Stimulated activated CD8-positive, alpha-beta memory T cell treated with anti-CD3 and anti-CD28 coated beads, Interleukin-7, amount 100 ng/mL, for 4 hours (primary cell): ENCODE measurements at places on chromosomes 5 and 9.

GRCh38 chr5:150394131-150394530 lies 18.6 kb downstream of the CD74 start:
- DNase-seq, result no peak

DNA sequence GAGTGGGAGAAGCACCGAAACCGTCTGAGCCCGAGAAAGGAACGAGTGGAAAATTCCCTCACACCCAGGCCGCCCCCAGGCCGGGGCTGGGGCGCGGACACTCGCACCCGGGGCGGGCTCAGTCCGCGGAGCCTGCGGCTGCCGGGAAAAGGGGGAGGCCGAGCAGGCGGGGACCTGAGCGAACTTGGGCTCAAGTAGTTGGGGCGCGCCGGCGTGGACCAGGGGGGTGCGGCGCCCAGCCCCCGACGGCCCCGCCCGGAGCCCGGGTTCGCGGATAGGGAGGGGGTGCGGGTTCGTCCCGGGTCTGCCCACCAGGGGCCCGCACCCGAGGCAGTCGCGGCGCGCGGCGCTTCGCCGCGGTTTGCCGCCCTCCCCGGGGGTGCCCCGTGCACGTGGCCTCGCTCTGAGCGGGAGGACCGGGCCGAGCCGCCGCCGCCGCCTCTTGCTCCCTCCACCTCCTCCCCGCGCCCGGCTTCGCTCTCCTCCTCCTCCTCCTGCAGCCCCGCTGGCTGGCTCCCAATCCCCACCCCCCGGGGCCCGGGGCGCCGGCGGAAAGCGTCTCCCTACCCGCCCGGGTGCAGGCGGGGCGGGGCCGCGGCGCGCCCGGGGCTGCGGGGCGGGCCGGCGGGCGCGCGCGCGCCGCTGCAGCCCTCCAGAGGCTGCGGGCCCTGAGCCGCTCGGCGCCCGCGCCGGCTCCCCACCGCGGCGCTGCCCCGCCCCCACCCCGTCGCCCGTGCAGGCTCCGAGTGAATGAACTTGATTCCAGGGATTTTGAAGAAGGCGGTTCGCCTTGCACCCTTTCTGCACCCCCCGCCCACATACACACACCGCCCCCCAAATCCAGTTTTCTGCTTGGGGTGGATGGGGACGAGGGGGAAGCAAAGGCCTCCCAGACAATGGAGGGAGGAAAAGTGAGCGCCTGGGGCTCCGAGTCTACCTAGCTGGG lies 1.3 kb upstream of the NFIB start:
- no peak for DNase-seq

DNA sequence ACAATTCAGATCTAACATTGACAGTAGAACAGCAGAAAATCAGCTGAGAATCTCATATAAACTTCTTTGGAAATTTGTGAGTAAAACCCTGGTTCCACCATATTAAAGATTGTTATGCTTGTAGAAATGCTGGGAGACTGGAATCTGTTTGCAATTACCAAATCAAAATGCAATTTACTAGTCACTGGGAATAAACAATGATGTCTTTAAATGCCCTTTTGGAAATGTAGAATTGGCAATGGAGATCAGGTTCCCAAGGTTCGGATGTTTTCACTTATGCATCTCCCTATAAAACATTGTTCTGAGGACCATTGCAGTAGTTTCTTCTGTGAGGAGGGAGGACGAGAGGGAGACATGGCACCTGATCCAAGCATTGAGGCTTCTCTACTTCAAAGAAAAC lies 384.4 kb downstream of the TMEM167A start:
- no peak for DNase-seq

- no peak for DNase-seq
Measured at GRCh38 chr5:89844548-89844947, 565.0 kb downstream of the CETN3 start.

- DNase-seq, result no peak
Measured at GRCh38 chr5:7886849-7887475, 18.0 kb downstream of the MTRR start.

GRCh38 chr5:143220748-143221251 lies 182.7 kb downstream of the NR3C1 start:
- no peak for DNase-seq

DNA sequence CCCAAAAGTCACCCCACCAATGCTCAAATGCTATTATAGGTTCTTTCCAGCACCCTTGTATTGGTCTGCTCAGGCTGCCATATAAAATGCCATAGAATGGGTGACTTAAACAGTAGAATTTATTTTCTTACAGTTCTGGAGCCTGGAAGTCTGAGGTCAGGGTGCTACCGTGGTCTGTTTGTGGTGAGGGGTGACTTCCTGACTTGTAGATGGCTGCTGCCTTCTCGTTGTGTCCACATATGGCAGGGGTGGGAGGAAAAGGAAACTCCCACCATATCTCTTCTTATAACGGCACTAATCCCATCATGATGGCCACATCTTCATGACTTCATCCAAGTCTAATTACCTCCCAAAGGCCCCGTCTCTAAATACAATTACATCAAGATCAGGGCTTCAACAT lies 257.8 kb upstream of the TARS1 start:
- DNase-seq, result no peak

- no peak for DNase-seq
Measured at GRCh38 chr5:138664276-138664943, 88.8 kb upstream of the CTNNA1 start.

- DNase-seq, result no peak
Measured at GRCh38 chr9:86485359-86485758, 131.1 kb upstream of the TUT7 start.
